ENCODE measurements at places on chromosomes 7 and 10.

- DNase-seq = no peak
These were observed 121.7 kb upstream of the COL1A2 start for GRCh38 chr7:94272821-94273583.

- DNase-seq = no peak
These were observed 80.4 kb upstream of the GPR26 start for GRCh38 chr10:123585477-123586445.

- no peak for DNase-seq
These were observed 38.3 kb downstream of the CAMK1D start for GRCh38 chr10:12387561-12388210.

DNA sequence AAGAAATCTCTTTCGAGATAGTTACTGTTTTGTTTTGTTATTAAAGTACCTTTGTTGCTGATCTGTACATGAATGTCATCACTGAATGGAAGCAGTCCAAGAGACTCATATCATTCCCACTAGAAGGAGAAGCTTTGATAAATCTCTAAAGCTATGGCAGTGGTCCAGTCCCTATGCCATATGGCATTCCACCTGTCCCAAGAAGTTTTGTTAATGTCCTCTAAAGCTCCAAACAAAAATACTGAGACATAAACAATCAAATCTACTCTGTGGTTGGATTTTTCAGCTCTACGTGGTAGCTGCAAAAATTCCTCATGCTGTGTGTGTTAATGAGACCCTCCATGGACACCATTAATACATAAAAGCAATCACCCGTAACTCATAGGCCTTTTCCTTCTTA, 94.1 kb downstream of the LRRN3 start:
- DNase-seq = no peak

GRCh38 chr7:78450706-78451105, 652.1 kb downstream of the PHTF2 start:
- no peak for DNase-seq

- no peak for DNase-seq
These were observed 115.1 kb downstream of the GNAI1 start for GRCh38 chr7:80249619-80250295.

- no peak for DNase-seq
These were observed 37.3 kb upstream of the AKR1C2 start for GRCh38 chr10:5040781-5041470.

DNA sequence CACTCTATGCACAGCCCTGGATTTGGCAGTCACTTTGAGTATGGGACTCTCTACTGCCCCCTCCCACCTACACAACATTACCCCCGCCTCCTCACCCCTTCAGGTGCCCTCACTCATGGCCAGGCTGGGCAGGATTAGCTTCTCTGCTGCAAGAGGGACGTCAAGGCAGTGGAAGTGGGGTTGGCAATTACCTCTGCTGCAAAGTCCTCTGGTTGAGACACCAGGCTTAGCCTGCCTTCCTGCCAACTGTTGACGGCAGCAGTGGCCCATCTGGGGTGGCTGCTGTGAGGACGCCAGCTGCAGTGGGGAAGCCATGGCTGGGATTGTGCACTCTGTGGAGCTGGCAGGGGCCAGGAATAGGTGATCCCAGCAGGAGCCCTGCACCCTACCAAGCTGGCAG, 26.7 kb downstream of the SVIL start:
- no peak for DNase-seq

DNA sequence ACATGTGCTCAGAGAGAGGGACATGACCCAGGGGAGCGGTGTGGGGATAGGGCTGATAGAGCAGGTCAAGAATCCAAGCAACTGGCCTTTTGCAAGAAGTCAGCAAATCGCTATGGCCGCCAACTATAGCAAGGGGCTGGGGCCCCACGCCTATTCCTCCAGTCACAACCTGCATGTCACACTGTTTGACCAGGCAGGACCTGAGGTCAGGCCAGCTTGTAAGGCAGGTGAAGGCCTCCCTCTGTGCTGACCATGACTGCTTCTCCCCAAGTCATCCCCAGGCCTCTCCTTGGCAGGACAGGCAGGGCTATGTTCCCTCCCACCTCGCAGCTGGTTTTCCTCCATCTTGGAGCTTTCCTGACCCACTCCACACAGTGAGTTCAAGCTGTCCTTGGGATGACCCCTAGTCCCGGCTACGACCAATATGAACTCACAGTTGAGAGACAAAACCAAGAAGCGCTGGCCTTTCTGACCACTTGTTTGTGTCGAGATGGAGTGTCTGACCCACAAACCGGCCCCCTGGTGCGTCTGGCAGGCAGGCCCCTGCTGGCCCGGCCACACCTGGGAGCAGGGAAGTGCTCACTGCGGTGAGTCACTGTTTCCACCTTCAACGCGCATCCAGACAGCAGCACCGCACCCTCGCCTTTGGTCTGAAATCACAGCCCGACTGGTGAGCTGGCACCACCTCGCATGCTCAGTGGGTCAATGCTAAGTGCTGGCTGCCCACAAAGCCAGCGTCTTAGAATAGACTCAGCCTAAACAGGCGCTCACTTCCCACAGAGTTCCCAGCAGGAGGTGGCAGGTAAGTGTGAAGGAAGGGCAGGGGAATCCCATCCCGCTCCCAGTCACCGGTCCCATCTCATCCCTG, 81.4 kb downstream of the VWA2 start:
- no peak for DNase-seq

- no peak for DNase-seq
These were observed 9.4 kb downstream of the ARPC1B start for GRCh38 chr7:99383791-99384370.

DNA sequence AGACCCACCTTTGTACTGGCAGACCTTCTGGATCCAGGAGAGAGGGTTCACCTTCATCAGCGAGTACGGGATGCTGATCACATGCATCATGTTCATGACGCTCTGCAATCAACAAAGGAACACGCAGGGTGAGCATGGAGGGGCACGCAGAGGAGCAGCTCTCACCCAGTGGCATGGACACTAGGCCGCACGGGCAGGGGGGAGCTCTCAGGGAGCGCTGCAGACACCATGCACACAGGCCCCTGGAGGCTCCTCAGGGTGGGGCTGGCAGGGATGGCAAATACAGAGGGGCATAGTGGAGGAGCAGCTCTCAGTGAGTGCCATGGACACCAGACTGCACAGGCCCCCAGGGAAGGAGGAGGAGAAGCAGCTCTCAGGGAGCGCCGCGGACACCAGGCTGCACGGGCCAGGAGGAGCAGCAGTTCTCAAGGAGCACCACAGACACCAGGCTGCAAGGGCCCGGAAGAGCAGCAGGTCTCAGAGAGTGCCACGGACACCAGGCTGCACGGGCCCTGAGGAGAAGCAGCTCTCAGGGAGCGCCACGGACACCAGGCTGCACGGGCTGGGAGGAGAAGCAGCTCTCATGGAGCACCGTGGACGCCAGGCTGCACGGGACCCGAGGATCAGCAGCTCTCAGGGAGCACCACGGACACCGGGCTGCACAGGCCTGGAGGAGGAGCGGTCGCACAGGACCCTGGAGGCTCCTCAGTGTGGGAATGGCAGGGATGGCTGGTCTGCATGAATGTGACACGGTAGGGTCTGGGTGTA, 249.5 kb downstream of the ZMYND11 start:
- no peak for DNase-seq

- DNase-seq = no peak
These were observed 830 bp upstream of the BMI1 start for GRCh38 chr10:22319980-22320558.

- DNase-seq = no peak
These were observed 31.6 kb upstream of the LYZL1 start for GRCh38 chr10:29257106-29257783.

- DNase-seq = no peak
These were observed 54.1 kb upstream of the ANTXRL start for GRCh38 chr10:46232666-46233065.

DNA sequence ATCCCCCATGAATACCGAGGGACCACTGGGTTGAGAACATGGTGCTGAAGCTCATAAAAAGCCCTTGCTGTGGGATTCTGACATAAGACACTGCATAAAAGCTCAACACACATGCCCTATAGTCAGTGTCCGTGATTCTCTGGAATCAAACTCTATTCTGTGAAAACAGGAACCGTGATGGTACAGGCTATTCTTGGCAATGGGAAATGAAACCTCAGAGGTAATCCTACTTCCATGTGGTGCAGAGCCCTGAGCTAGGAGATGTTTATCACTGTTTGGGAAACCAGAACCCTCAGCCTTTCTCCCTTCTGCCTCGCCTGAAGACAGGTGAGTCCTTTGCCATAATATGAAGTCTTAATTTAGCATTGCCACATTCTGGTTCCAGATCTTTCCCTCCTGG, 80.8 kb upstream of the PRSS1 start:
- DNase-seq = no peak

DNA sequence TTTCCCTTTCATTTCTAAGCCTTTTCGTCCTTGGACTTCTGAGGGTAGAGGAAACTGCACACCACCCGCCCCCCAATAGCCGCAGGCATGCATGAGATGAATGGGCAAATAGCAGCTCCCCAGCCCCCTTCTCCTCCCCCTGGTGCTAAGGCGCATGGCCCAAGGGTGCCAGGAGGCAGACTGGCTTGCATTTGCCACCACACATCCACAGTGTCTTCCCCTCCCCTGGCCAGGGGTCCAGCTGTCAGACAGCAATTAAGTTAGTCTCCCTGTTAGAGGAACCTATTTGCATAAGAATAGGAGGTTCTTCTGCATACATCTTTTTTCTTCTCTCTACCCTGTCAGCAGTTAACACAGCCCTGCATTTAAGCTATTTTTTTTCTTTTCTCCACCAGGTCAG, 20.2 kb downstream of the TOMM7 start:
- DNase-seq = no peak

DNA sequence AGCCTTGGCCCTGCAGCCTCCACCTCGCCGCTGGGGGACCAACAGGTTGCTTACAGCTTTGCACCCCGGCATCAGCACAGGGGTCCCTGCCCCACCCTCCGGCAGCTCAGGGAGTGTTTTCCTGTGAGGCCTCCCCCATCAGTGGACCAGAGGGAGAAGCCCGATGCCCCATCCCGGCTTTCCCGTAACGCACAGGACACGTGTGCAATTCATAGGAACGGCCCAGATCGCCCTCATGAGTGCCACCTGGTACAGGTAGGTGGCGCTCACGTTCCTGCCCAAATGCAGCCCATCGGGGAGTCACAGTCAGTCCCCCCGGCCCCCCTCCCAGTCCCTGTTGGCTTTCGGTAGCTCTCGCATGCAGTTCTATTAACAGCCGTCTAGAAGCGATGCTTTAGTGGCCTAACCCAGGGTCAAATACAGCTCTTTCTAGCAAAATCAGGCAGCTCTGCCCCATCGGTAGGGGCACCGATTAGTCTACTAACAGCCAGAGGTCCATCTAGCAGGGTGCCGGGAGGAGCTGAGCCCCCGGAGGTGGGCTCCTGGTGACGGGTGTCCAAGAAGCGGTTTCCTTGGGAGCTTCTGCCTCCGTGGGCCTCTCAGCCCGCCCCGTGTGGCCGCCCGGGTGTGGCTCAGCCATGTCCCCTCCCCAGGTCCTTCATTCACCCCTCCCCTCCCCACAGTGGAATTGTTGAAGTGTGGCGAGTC, 48.4 kb upstream of the GTF2IRD1 start:
- DNase-seq = no peak

DNA sequence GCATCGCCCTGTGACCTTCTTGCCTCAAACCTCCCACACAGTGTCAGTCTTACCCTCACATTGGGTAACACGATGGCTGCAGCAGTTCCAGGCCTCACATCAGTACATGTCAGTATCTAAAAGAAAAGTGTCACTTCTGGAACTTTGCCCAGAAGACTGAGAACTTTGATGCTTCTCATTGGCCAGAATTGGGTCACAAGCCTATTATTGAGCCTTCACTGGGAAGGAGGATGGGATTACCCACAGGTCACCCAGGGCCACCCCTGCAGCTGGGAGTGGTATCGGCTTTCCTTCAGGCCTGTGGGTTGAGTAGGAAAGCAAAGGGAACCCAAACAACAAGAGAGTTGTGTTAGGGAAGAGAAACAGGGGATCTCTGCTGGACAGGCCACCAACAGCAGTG, 111.5 kb downstream of the NPY start:
- DNase-seq = no peak

- no peak for DNase-seq
These were observed 340.8 kb downstream of the KCNMA1 start for GRCh38 chr10:77296534-77297392.

GRCh38 chr7:24862461-24862860, 105.2 kb upstream of the GSDME start:
- DNase-seq = no peak

- no peak for DNase-seq
These were observed 323.7 kb upstream of the KLF6 start for GRCh38 chr10:4108693-4109092.

DNA sequence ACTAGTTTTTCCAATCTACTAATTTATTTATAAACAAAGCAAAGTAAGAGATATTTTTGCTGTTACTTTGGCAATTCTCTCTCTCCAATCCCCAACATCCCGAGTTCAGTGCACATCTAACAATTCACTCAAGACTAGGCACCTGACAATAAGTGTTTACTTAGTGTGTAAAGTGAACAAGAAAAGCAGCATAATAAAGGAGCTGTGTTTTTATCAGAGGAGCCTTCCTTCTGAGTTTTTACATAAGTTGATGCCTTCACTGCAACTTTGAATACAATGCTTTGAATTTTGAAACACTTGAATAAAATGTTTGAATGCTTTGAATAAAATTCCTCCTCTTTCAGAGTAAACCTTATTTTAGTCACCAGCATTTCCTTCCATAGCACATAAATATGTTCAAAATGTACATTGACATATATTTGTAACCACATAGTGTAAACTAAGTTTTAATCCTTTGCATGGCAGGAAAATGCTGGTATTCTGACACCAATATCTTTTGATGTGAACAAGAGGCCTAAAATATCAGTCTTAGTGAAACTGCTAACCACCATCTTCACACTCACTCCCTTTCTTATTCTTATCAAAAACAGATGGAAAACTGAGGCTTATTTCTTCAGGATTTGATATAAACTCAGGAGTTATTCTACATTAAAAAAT, 11.4 kb downstream of the PDK4 start:
- no peak for DNase-seq

DNA sequence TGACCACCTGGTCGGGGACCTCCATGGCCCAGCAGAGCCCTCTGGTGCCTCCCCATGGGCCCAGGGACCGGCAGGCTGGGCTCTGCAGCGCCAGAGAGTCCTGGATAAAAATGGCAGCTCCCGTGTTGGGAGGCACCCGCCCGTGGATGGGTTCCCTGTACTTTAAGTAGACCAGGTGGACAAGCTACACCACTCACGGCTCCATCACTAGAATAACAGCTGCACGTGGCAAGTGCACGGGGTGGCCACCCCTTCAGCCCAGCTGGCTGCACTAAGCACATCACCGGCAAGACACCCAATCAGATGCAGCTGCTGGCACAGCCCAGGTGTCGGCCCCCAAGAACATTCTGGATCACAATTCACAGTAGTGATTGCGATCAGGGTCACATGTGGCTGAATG, 69.8 kb downstream of the DIP2C start:
- no peak for DNase-seq

DNA sequence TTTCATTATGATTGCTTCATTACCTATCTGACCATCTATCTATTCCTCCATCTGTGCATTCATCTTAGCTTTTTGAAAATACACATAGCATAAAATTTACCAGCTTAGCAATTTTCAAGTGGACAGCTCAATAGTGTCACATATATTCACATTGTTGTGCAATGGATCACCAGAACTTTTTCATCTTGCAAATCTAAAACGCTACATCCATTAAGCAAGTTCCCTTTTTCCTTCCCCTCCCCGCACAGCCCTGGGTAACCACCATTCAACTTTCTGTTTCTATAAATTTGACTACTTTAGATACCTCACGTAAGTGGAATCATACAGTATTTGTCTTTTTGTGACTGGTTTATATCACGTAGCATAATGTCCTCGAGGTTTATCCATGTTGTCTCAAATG, 78.0 kb upstream of the ADRB1 start:
- DNase-seq = no peak
